ENCODE measurements at places on chromosomes 11 and 22. TPM values are rescaled to one million over a fixed set of nuclear protein-coding genes. Genes with fewer than 3 reads are reported as not detected.

DNA sequence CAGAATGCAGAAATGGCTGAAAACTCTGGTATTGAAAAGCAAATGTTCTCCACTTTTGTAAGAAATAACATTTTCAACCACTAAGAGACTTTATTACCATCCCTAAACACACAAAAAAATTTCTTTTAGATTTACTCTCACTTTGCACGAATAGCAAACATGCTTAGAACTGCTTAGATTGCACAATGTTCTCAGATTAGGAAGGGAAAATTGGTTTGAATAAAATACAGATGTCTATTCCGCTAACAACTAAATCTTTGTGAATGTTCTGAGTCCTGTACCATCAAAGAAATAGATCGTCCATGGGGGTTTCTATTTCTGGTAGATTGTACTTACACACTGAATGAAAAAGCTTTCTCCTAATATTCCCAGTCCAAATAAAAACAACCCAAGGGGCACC lies 40.1 kb downstream of the BDNF start:
- DNase-seq: no peak

DNA sequence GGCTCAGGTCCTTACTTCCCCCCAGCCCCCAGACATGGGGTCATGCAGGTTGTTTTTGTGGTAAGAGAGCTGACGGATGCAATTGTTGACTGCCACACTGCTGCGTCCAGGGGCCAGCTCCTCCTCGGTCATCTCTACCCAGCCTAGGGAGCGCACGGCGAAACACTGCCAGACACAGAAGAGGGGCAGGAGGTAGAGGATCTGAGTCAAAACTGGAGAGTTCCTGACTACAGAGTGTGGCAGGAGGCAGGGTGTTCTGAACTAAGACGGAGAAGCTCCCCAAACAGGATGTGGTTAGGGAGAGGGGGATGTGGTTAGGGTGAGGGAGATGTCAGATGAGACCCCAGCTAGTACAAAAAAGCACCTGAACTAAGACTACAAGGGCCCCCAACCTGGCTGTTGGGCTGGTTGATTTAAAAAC lies 12.3 kb downstream of the SMPD1 start:
- no peak for DNase-seq

DNA sequence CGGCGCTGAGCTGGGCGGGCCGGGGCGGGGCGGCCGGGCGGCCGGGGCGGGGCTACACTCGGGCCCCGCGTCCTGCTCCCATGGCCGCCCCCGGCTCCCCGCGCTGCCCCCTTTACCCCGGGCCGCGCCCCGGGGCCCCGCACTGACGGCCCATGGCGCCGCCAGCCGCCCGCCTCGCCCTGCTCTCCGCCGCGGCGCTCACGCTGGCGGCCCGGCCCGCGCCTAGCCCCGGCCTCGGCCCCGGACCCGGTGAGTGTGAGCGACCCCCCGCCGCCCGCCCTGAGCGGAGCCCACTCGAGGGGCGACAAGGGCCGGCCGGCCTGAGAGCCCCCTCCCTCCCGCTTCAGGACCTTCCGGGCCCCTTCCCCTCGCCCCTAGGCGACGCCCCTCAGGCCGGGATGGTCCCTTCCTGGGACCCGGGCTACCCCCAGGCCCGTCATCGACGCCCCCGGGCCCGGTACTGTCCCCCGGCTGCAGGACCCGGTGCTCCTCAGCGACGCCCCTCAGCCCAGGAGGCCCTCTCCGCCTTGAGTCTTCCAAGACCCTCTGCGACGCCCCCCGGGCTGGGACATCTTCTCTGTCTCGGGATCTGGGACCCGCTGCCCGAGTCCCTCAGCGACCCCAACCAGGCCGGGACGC lies at the start of gene KREMEN1:
KREMEN1 (plus strand) TSS at position 57 of the 639 bp plus-strand sequence; CDS start at position 153, 96 bp downstream.
- DNase-seq: no peak

BATF2 gene
- total RNA-seq: 1.3 TPM

GRCh38 chr11:9535189-9535781 lies 38.2 kb upstream of the WEE1 start:
- peak; percentile 76 for DNase-seq

GRCh38 chr11:59849129-59849528 lies 3.8 kb upstream of the CBLIF start:
- DNase-seq: no peak

APOBEC3B gene
- 2.2 TPM for total RNA-seq

ARHGAP32 gene
- 14.8 TPM for total RNA-seq

- DNase-seq: no peak
These were observed 22.8 kb upstream of the CLMP start for GRCh38 chr11:123217897-123218296.

DYNC2H1 gene
- 44.9 TPM for total RNA-seq

DNA sequence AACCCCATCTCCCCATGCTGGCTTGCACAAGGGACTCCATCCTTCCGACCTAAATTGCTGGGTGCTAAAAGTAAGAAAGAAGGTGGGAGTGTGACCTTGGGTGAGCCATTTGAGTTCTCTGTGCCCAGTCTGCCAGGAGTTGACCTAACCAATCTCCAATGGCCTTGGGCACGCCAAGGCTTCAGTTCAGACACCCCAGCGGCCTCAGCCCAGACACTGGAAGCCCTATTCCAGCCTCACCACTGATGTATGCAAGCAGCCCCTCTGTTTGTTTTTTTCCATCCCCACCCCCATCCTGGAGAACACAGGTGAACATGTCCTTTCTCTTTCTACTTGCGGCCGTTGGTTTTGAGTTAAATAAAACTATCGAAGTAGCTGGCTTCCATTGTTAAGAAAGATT lies 31.9 kb downstream of the MYH9 start:
- no peak for DNase-seq

GRCh38 chr22:45783021-45783420 lies 111.4 kb downstream of the ATXN10 start:
- DNase-seq: no peak

GRCh38 chr22:33438273-33438672 lies 380.1 kb upstream of the SYN3 start:
- peak; percentile 72 for DNase-seq

- no peak for DNase-seq
These were observed 13.2 kb downstream of the VPS37C start for GRCh38 chr11:61147791-61148620.

- DNase-seq: peak; percentile 70
These were observed 12.5 kb downstream of the KMT5B start for GRCh38 chr11:68200639-68201038.

NLRP14 gene
- total RNA-seq: under 0.01 TPM

CEP126 gene
- total RNA-seq: 0.97 TPM

- DNase-seq: peak; percentile 33
These were observed 47.0 kb downstream of the GAB2 start for GRCh38 chr11:78370406-78371172.

SEPTIN3 gene
- total RNA-seq: under 0.01 TPM

OR10G6 gene
- total RNA-seq: not detected

GRCh38 chr11:61509043-61510029 lies 787 bp downstream of the LRRC10B start:
- DNase-seq: peak; percentile 63

RASGRP2 gene
- total RNA-seq: 12.5 TPM

GRCh38 chr11:63560506-63561180 lies 2.5 kb downstream of the PLAAT2 start:
- no peak for DNase-seq

DNA sequence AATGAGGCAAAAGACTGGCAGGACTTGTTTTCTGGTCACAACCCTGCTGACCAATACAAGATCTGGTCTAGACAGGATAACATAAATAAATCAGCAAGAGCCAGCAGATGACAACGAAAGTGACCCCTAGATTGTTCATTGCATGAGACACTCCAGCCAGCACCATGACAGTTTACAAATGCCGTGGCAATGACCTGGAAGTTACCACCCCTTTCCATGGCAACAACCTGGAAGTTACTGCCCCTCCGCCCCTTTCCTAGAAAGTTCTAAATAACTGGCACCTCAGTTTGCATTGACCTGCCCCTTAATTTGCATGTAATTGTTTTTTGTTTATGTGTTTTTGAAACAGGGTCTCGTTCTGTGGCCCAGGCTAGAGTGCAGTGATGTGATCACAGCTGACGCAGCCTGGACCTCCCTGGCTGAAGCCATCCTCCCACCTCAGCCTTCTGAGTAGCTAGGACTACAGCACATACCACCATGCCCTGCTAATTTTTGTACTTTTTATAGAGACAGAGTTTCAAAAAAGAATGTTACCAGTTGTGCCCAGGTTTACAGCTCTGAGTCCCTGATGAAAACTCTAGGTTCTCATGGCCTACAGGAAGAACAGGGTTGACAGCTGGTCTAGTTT lies 38.1 kb upstream of the WT1 start:
- no peak for DNase-seq

DNA sequence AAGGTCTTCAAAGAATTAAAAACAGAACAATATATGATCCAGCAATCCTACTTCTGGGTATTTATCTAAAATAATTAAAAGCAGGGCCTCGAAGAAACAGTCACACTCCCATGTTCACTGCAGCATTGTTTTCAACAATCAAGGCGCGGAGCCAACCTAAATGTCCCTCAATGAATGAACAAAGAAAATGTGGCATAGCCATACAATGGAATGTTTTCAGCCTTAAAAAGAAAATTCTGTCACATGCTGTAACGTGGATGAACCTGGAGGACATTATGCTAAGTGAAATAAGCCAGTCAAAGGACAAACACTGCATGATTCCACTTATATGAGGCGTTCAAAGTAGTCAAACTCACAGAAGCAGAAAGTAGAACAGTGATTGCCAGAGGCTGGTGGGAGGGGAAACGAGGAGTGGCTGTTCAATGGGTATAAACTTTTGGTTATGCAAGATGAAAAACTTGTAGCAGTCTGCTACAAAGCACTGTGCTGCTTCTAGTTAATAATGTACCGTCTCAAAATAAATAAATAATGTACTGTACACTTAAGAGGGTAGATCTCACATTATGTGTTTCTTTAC lies 41.2 kb downstream of the SNX19 start:
- no peak for DNase-seq

DNA sequence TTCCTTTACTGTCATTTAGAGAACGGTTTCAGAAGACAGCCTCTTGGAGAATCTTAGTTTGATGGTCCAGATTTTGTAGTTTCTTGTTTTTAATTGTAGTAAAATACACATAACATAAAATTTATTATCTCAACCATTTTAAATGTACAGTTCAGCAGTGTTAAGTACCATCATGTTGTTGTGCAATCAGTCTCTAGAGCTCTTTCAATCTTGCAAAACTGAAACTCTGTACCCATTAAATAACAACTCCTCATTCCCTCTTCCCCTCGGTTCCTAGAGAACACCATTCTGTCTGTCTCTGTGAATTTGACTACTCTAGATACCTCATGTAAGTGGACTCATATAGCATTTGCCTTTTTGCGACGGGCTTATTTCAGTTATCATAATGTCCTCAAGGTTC lies 69.8 kb downstream of the GRIK4 start:
- DNase-seq: peak; percentile 6

GRCh38 chr11:66414120-66414934 lies 6.5 kb upstream of the NPAS4 start:
- DNase-seq: no peak

PDGFB gene
- total RNA-seq: 11.7 TPM

GRCh38 chr11:2271327-2272227 lies 1.2 kb upstream of the ASCL2 start:
- DNase-seq: no peak

GRCh38 chr11:78525720-78526119 lies 48.9 kb downstream of the NARS2 start:
- DNase-seq: peak; percentile 37

DNA sequence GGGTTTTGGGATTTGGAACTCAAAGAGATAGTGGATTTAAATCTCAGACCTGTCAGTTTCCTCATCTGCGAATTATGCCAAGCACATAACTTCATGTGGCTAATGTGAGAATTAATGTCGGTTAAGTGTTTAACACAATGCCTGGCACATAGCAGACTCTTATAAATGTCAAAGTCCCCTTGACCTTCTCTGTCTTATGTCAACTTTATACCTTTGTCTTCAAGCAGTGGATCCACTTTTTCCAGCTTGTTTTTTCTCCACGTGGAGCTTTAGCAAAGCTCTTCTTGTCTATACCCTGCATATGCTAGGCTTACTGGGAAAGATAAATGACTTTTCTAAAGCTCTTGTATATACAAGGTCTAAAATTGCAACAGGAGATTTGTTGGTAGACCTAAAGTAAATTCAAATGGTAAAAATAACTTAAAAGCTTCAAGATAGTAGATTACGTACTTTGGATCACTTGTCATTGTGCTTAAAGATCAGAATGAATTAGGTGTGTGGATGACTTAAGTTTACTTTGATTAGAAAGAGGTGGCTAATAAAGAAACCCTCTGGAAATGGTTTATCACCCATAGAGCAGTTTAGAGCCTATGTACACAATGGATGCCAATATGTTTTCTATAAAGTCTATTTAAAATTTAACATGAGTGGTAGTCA lies 318.3 kb upstream of the SORL1-AS1 start:
- no peak for DNase-seq

SMTNL1 gene
- not detected for total RNA-seq

KRTAP5-8 gene
- not detected for total RNA-seq

HORMAD2 gene
- not detected for total RNA-seq

CD248 gene
- 85.1 TPM for total RNA-seq

CD3G gene
- not detected for total RNA-seq

AIFM3 gene
- 0.43 TPM for total RNA-seq
